ENCODE measurements at places on chromosomes 5 and 9.

- no peak for DNase-seq
Observed at GRCh38 chr9:9004810-9005209, 1205.2 kb upstream of the DMAC1 start.

DNA sequence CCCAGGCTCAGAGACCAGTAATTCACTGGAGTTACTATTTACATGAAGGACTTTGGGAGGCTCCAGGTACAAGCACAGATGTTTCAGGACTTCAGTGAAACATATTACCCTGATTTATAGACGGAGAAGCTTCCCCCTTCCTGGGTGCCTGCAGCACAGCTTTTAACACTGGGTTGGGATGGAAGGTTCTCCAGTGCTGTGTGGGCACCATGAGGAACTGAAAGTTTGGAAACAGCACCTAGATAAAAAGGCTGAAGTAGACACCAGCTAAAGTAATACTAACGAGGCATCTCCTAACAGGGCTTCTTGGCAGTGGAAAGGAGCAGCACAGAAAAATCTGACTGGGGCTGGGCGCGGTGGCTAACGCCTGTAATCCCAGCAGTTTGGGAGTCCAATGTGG, 70.7 kb downstream of the GCNT1 start:
- DNase-seq: no peak

DNA sequence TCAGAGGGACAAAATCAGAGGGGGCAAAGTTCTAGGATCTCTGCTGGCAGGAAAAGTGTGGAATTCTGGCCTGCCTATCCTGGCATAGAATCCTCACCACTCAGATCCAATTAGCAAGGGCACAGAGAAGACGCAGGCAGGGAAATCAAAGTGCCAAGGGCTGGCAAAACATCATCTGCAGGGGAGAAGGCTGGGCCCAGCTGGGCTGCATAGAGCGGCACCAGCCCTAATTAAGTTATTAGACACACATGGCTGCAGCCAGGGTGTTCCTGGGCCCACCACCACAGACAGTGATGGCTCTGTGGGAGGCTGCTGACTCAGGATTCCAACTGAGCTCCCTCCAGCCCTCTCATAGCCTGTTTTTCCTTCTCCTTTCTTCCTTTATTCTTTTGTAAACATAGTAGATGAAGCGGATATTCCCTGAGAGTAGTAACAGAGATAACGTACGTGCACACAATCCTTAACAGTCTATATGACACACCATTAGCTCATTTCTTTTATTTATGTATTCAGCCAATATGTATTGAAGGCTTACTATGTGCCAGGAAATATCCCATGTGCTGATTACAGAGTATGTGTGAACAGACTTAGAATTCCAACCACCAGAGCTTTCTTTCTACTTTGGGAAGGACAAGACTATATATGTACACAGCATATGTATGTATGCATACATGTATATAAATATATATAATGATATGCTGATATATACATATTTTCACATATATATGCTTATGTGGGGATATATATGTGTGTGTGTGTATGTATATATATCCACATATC, 236.1 kb downstream of the ASTN2 start:
- no peak for DNase-seq

DNA sequence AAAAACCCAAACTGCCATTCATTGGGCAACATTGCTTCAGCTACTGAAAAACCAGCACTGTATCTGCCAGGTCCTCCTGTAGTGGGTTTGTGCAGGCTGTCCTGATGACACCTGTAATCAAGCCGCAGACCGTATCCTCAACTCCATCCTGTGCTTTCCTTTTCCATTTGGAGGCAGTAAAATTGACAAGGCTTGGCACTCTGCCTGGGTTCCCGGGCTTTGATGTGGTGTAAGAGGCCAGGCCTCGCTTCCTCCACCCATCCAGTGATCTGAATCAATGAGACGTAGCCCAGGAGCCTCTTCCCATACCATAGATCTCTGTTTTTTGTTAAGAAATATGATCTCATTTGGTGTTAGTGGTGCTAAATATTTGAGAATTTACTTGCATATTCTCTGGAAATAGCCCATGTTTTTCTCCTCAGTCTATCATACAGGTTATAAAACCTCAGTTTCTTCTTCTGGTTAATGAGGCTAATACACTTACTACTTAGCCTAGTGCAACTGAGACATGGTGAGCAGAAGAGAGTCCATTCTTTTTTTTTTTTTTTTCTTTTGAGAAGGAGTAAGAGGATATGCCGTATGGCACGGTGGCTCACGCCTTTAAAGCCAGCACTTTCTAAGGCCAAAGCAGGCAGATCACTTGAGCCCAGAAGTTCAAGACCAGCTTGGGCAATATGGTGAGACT, 34.8 kb downstream of the LSM11 start:
- no peak for DNase-seq
